ENCODE measurements at places on chromosomes 6 and 20.

DNA sequence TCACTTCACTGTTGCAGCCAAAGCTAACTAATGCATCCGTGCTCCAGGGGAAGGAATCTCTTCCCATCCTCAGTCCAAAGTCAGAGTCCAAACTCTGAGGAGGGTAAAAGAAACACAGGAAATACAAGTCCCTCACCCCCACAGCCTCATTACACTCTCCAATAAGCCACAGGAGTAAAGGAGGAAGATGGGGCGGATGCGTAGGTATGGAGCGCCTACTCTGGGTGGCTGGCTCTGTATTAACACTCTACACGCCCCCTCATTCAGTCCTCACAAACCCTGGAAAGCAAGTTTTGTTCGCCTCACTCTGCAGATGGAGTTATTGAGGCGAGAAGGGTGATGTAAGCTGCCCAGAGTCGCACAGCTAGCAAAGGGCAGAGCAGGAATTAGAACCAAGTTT, 242.9 kb downstream of the NRN1 start:
- DNase-seq = no peak

- DNase-seq = no peak
These were observed 115.1 kb upstream of the SPTLC3 start for GRCh38 chr20:12893653-12894052.

- no peak for DNase-seq
These were observed 1.2 kb upstream of the RBM38 start for GRCh38 chr20:57389695-57390603.

DNA sequence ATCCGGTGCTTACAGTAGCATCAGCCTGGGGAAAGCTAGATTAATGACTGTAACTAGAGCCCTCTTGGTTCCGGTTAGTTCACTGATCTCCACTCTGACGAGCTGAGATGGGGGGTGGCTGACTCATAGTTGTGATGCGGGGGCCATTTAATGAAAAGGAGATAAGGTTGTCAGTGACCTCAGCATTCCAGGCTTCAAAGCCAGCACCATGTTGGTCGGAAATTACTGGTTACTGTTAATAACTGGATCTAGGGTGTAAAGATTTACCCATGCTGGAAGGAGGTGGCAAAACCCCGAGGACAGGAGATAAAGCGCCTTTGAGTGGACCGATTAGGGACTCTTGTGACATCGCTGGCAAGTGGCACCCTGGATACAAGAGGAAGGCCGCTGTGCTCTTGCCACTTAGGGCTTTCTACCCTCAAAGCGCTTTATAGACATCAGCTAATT, 21.1 kb downstream of the FOXC1 start:
- DNase-seq = no peak

GRCh38 chr20:59751075-59751711, 146.9 kb downstream of the PHACTR3 start:
- DNase-seq = no peak

DNA sequence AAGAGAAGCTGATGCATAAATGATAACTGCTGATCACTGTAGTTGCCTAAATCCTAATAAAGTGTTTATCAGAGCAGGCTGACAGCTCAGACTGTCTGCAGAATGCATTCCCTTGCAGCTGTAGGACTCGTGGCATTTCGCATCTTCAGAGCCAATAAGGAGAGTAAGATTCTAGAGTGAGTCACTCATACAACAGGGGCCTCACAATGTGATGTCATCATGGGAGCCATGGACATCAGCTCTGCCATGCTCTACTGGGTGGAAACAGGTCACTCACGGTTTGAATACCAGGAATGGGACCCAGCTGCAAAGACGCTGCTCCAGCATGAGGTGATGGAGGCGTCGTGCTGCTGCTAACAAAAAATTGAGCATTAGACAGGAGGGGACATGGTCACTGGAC, 7.4 kb downstream of the FAM209B start:
- no peak for DNase-seq

- no peak for DNase-seq
These were observed 325.6 kb upstream of the RUNX2 start for GRCh38 chr6:45002390-45003105.

DNA sequence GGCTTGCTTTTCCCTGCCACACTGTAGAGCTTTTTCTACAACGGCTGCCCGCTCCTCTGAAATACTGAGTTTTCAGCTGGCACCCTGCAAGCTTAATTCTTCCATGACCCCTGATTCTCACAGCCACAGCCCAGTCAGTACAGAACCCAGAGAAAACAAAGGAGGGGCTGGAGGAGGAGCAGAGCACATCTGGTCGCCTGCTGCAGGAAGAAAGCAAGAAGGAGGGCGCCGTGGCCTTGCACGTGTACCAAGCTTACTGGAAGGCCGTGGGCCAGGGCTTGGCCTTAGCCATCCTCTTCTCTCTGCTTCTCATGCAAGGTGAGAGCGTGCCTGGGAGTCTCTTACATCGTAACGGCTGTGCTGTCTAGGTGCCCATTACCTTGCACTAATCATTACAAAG, 11.3 kb downstream of the DLK2 start:
- DNase-seq = no peak

- DNase-seq = no peak
These were observed 52.3 kb upstream of the TMEM170B start for GRCh38 chr6:11485271-11485670.

DNA sequence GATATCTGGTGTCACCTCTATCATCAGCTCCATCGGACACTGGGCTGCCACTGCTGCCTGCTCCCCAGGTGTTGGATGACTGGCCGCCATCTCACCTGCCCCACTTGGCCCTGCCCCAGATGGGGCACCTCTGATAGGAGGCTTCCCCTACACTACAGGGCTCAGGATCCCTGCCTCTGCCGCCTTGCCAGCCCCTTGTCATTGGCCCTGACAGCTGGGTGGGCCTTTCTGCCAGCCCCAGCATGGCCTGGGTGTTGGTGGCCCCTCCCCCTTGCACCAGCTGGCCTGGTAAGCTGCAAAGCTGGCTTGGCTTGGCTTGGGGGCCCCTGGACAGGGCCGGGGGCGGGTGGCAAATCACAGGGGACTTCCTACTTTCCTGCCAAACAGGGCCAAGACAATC, 10.6 kb downstream of the PACSIN1 start:
- no peak for DNase-seq

DNA sequence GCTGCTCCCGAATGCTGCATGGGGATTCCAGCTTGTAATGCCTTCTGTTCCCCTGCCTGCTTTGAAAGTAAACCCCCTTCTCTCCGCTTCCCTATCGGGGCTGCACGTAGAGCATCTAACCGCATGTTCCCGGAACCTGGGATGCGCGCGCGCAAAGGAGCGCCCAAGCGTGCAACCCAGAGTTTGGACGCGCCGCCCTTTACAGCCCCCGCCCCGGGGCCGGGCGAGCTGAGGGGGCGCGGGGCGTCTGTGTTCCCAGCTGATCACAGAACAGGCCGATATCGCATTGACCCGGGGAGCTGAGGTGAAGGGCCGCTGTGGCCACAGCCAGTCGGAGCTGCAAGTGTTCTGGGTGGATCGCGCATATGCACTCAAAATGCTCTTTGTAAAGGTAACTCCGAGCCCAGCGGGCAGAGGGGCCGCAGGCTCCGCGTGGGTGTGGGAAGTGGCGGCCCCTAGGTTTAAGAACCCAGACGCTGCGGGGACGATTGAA, 1.4 kb downstream of the LAMP5 start:
- no peak for DNase-seq

DNA sequence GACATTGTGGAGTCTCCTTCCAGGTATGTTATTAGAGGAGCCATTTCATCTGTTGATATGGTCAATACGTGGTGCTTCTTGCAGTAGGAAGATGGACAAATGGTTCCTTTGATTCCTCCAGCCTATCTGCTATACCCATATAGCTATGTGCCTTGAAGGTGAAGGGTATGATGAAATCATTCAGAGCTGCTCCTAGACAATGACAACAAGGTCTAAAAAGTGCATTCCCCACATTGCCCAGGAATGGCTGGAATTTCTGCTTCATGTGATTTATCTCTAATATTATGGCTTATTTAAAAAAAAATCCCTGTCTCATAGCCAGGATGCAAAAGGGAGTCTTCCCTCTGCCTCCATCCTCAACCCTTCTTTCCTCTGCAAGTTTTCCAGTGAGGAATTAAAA, 14.1 kb downstream of the DAAM2 start:
- no peak for DNase-seq

DNA sequence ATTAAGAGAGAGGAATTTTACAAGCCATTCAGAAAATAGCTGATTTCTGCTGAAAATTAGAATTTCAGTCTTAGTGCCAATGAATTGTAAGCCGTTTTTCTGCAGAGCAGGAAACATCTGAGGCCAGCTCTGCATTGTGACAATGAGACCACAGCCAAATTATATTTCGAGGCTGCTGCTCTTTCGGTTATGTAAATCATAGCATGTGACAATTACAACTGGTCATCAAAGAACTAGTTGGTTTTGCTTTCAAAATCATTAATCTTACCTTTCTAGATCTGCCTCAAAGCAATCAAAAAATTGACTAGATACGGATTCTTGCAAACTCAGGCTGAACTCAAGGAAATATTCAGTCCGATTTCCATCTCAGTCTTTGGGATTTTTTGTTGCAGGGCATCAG, 33.4 kb upstream of the INSM1 start:
- DNase-seq = no peak

GRCh38 chr20:19205981-19206396, 6.5 kb upstream of the SLC24A3 start:
- no peak for DNase-seq

GRCh38 chr6:38034274-38034914, 214.9 kb downstream of the ZFAND3 start:
- no peak for DNase-seq

- no peak for DNase-seq
These were observed 60.2 kb downstream of the TCP11 start for GRCh38 chr6:35080821-35081425.

DNA sequence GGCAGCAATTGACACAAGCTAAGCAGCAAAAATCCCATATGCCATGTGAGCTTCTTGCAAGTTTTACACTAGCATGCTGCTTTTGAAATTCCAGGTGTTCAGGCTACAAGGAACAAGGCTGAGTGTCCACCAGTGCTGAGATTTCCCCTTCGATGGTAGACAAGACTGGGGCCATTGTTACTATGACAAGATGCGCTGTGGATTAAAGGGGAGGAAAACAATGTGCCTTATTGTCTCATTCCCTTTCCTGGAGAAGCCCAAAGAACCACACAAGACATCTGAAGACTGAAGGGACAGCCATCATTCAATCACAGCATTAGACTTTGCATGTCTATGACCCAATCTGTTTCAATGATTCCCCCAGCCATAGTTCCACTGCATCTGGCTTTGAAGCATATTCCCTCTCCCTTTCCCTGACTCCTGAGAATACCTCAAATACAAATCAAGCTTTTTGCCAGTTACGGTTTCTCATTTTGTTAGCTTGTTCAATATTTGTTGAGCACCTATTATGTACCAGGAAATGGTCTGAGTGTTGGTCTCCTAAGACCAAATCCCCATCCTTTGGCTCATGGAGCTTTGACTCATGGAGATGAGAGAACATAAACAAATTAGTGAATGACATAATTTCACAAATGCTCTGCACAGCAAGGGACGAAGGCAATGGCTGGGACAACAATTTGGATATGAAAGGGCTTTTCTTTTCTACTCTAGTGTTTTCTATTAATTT, 23.4 kb upstream of the SCGN start:
- DNase-seq = no peak

GRCh38 chr20:21609221-21609620, 95.4 kb upstream of the NKX2-2 start:
- no peak for DNase-seq

- no peak for DNase-seq
These were observed 21.0 kb downstream of the NOL7 start for GRCh38 chr6:13635948-13636658.

GRCh38 chr6:91137286-91137685, 550.4 kb upstream of the MAP3K7 start:
- no peak for DNase-seq

GRCh38 chr6:31836474-31837368, 9.2 kb downstream of the HSPA1B start:
- DNase-seq = no peak

DNA sequence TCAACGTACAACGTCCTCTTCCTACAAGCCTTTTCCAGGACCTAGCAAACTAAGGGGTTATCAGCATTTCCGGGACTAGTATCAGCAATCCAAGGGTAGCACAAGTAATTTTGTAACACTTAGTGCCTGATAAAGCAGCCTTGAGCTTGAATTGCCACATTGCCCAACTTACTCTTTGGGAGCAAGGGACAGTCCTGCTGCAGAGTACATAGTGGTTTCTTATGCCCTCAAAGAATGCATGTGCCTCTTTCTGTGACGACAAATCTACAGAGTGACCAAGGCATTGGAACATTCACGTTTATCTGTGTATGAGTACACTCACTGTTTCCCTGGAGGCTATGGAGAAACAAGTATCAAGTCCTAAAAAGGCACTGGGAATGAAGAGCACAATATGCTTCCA, 3.2 kb upstream of the ID4 start:
- no peak for DNase-seq

GRCh38 chr6:170098428-170099170, 192.3 kb downstream of the DLL1 start:
- DNase-seq = no peak

DNA sequence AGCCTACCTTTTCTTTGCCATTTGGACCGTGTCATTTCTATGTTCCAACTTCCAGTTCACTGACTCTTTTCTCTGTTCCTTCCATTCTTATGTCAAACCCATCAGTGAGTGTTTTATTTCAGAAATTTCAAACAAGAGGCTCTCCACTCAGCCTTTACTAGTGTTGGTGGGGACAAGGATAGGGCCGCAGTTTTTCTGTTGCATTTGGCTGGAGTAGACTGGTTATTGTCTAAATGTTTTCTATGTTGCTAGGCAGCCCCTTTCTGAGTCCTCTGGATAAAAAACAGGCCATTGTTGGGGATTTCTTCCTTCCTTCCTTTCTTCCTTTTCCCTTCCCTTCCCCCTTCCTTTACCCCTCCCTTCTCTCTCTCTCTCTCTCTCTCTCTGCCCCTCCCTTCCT, 288.6 kb downstream of the PRKN start:
- no peak for DNase-seq

DNA sequence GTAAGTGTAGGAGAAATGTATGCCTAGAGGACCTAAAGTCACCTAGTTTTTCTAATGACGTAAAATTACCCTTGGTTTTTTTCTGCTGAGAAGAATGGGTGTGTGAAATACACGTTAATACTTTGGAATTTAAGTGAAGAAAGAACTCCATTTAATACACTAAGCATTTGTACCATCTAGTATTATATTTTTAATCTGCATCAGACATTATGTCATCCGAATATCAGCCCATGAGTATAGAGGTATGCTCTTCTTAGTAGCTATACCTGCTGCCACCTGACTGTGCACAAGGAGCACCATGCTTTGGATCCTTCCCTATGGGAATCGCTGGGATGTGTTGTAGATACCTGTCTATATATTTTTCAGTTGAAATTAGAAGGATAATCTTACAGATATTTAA, 106.4 kb downstream of the QKI start:
- DNase-seq = no peak

Measured in activated CD8-positive, alpha-beta memory T cell treated with anti-CD3 and anti-CD28 coated beads for 1 hour (primary cell).